ENCODE measurements at places on chromosomes 13 and 19.

DNA sequence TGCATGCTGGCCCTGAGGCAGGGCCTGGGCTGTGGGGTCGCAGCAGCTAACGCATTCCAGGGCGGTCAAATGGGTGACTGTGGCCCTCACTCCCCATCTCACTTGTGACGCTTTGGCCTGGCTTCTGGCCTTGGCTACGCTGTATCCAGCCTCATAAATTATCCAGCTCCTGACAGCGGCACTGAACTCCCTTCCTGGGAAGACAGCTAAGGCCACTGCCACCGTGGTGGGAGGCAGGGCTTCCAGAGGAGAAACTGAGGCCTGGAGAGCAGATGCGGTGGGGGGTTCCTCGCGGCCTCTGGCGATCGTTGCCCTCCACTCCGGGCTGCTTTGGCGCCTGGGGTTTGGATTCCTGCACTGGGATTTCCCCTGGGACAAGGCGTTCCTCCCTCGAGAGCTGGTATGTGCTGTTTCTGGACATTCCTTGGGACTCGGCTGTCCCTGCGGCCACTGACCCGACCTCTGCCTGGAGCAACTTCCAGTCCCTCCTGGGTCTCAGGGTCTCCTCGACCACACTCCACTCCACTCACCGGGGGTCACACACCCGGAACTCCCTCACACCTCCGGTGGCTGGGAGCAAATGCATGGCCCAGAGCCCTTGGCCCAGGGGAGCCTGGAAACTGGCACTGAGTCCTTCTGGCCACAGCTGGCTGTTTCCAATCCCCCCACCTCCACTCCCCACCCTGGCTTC is 3.4 kb downstream of the TBXA2R start:
- no peak for DNase-seq

- peak; percentile 68 for DNase-seq
These were observed 624 bp downstream of the CTXN1 start for GRCh38 chr19:7925171-7925851.

GRCh38 chr19:40693150-40693788 is 2.8 kb upstream of the NUMBL start:
- no peak for DNase-seq

- no peak for DNase-seq
These were observed 513.1 kb downstream of the DCT start for GRCh38 chr13:93966267-93966936.

DNA sequence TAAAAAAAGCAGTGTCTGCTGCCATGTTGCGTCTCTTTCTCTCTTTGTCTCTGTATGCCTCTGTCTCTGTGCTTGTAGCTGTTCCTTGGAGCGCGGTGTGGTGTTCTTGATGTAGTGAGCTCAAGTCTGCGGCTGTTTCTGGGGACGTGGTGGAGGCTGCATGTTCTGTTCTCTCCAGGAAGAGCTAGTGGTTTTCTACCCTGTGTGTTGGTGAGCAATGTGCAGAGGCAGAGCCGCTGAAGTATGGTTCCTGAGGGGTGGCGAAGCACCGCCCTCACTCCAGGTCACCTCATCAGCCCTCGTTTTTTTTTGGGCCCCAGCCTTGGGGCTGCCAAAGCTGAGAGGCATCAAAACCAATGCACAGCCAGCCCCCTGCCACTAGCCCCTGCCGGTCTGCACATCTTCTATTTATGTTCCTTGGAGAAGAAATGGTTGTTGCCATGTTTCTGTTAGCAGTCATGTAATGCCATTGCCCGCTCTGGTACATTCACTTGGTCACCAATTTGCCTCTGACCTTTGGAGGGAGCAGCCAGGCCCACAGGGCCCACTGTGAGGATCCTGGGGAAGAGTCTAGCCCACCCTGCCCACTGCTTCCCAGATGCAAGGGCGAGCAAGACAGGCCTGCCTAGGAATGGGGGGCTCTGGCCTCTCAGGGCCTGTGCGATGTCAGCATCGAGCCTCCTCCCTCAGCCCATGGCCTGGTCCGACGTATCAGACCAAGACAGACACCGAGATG is 7.2 kb downstream of the HNRNPL start:
- peak; percentile 47 for DNase-seq

DNA sequence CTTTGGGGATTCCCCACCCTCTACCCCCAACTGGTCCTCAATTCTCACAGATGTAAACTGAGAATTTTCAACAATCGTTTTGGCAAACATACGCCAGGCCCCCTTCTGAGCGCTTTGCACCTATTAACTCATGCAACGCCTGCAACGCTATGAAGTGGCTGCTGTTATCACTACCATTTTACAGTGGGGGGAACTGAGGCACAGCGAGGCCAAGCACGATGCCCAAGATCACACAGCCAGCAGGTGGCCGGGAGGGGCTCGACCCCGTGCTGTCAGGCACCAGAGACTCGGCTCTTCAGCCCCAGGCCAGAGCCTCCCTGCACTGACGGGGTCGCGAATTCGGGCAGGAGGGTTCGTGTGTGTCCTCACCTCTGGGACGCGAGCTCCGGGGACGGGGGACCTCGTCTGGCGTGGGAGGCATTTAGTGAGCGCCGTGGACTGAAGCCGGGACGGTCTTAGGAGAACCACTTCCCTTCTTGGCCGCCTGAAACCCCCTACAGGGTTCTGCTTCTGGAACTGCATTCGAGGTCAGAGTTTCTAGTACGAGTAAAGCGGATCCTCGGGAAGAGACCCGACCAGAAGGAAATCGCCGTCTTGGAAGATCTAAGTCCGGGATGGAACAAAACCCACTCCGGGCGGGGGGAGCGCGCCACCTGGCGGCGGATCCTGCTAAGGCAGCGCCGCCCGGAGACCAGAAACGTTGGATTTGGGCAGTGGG is 21.0 kb downstream of the ZNF114 start:
- DNase-seq: peak; percentile 52

DNA sequence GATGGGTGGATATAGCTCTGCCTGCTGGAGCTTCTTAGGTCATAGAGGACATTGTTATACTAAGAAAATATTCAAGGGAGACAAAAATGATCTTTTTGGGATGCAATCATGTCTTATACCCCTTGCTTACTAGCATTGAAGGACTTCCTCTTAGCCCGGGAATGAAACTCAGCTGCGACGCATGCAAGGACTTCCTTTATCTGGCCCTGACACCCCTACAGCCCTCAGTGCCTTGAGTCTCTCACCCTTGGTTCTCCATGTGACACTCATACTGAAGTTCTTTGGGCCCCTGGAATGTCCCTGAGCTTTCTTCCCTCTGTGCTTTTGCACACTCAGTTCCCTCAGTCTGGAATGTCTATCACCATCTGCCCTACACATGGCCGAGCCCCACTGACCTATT is 72.5 kb upstream of the MTIF3 start:
- no peak for DNase-seq

- DNase-seq: no peak
These were observed 1378.7 kb upstream of the PRR20A start for GRCh38 chr13:55761986-55762385.

DNA sequence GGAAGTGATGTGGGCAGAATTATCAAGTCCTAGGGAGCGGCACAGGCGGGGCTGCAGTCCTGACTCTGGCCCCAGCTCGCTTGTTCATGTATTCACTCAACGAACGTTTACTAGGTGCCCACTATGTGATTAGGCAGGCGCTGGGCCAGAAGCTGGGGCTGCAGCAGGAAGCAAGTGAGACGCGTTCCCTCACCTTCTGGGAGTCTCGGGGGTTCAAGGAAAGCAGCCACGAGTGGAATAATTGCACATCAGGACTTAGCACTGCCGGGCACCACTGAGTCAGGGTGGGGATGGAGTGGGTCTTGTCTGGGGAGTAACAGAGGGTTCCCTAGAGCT is 2.5 kb upstream of the LMTK3 start:
- no peak for DNase-seq

DNA sequence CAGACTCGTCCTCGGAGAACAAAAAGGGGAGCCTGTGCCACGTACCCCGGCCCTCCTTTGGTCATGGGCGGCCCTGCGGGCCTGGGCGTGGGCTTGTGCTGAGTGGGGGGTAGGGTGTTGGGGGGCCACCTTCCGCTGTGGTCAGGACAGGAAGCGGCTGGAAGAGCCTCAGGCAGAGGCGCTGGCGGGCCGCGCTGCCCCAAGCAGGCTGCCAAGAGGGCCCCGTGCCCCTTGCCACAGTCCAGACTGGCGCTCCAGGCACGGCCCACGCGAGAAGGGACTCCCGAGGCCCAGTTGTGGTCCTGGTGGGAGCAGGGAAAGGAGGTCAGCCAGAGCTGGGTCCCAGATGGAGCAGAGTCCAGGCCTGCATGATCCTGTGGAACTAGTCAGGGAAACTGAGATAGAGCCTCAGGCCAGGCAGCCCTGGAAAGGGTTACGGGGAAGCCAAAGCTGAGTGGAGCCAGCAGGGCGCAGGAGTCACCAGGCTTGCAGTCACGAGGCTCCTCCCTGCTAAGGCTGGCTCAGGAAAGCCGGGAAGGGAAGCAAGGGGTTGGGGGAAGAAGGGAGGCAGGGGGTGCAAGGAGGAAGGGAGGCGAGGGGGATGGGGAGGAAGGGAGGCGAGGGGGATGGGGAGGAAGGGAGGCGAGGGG is 135.0 kb downstream of the CRYL1 start:
- DNase-seq: no peak

DNA sequence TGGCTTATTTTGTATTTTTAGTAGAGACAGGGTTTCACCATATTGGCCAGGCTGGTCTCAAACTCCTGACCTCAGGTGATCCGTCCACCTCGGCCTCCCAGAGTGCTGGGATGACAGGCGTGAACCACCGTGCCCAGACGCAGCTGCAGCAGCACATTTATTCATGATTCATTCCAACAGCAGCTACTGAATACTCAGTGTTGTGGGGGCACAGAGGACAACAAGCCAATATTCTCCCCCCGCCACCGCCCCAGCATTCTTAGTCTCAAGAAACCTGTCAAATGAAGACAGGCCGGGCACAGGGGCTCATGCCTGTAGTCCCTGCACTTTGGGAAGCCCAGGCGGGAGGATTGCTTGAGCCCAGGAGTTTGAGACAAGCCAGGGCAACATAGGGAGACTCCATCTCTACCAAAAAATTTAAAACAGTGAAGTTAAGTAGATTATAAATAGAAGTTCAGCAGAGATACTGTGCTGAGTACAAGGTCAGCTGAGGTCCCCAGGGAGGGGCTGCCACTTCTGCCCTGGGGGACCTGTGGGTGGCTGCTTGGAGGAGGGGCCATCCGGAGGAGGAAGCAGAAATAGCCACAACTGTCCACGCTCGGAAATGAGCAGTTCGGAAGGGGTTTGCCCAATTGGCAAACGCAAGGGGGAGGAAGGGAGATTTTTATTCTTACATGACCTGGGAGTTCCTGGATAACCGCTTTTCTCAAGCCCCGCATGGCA is 4.3 kb downstream of the DOT1L start:
- no peak for DNase-seq

DNA sequence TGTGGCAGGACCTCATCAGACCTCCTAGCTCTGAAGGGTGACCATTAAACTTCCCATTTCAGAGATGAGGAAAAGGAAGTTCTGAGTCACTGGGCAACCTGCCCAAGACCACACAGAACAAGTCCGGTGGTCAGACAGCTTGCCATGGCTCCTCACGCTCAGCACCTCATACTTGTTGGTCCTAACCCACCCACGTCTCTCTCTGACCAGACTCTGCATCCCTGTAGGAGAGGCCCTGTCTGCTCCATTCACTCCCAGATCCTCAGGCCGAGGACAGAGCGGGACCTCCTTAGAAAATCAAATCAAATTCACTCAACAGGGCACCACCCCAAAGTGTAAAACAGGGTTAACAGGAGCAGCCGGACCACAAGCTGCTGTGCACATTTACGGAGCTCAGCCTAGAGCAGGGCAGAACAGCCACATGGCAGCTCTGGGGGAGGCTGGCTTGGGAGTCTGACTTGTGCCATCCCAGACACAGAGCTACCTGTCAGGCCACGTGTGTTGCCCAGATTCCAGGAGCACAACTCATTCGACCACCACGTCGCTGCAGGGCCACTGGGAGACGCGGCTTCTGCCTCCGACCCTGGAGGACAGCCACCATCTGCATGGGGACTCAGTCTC is 1.7 kb downstream of the MIER2 start:
- peak; percentile 5 for DNase-seq

DNA sequence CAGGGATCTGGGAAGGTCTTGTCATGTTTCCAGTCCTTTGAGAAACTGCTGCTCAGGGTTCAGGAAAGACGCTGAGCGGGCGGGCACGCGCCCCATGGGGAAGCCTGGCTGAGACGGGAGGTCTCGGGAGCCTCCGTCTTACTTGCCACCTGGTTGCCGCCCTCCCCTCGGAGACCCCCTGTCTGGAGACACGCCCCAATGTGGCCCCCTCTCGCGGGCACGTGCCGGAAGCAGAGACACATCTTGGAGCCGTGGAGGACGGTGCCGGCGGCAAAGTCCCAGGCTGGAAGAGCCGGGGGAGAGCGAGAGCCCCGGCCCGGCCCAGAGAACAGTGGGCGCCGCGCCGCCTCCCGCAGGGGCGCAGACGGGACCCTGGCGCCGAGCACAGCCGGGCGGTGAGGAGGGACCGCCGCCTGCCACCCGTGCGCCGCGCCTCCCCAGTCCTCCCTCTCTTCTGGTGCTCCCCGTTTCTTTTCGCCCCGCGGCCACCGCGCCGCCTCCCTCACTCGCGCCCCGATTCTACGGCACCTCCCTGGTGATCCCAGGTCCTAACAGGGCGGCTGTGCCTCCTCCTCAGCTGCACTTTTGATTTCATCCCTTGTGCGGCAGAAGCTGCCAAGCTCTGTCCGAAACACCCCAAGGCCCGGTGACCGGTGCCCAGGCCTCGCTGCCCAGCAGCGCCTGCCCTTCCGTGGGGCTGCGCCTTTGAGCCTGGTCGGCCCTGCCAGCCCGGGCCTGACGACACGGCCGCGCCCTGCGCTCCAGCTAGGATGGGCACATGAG is 15.5 kb downstream of the GJB2 start:
- DNase-seq: no peak

DNA sequence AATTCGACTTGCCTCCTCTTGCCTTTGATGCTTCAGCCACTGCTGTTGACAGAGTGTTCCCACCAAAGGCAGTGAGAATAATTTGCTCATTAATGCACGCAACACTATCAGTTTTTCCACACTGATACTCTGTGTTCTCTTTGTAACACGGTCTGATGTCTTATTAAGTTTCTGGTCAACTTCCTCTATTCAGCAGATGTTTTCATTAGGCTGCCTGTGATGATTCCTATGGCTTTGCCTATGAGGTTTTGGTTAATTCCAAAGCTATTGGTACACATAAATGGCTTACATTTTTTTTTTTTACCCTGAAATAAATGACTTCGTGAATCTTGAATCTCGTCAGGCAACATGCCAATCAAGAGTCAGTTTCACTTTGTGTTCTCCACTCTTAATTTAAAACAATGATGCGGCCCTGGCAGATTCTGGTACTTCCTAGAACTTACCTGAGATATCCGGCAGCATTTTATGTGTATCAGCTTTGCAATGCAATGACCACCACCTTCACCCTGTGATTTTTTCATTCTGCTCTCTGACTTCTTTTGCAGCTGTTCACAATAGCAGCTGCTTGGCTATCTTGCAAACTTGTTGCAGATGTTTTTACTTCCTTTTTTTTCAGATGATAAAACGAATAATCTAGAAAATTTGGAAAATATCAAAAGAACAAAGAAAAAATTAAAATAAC is 27.5 kb upstream of the KL start:
- DNase-seq: no peak

- no peak for DNase-seq
These were observed 140.3 kb upstream of the SOX1 start for GRCh38 chr13:111926501-111927180.

All from CD4-positive, alpha-beta T cell (primary cell).